Lower lobe of right lung (tissue), 2 donors: ENCODE measurements at places on chromosomes 13 and 19. TPM values are rescaled to one million over a fixed set of nuclear protein-coding genes. Genes with fewer than 3 reads are reported as not detected.

DNA sequence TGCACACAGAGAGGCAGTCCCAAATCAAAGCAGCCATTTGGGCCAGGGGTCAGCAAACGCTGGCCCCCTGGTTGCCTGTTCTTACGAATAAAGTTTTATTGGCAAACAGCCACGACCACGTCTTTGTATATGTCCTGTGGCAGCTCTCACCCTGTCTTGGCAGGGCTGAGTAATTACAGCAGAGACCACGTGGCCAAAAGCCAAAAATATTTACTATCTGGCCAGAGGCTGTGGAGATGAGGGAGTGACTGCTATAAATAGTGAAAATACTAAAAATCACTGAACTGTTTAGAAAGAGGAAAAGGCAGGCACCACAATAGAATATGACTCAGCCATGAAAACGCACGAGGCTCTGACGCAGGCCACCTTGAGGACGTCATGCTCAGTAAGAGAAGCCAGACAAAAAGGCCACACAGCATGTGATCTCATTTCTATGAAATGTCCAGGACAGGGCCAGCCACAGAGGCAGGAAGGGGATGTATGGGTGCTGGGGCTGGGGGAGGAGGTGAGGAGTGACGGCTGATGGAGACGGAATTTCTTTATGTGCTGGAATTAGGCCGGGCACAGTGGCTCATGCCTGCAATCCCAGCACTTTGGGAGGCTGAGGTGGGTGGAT is 29.4 kb downstream of the SMIM24 start:
- peaks cover 15% of the 10 kb centered on the region for H3K4me1 ChIP-seq
- DNase-seq: peak; percentile 70
- H3K4me3 ChIP-seq: no peak overlapping the region
- no peaks in the 10 kb centered on the region for H3K27me3 ChIP-seq
- peak overlapping the region; percentile 58 for H3K27ac ChIP-seq
- H3K36me3 ChIP-seq: peaks cover 97% of the 10 kb centered on the region

GRCh38 chr13:114151565-114152284 is 19.3 kb upstream of the RASA3 start:
- no peaks in the 10 kb centered on the region for H3K27me3 ChIP-seq
- DNase-seq: peak; percentile 80
- H3K27ac ChIP-seq: no peak overlapping the region
- no peaks in the 10 kb centered on the region for H3K36me3 ChIP-seq

GRCh38 chr13:73616861-73617260 is 517.3 kb downstream of the KLF12 start:
- H3K27ac ChIP-seq: no peak overlapping the region
- H3K4me3 ChIP-seq: no peak overlapping the region
- no peaks in the 10 kb centered on the region for H3K4me1 ChIP-seq
- no peaks in the 10 kb centered on the region for H3K36me3 ChIP-seq
- no peak for DNase-seq

Gene CGB8
- total RNA-seq: not detected

Gene UBL3
- 49.5 TPM for total RNA-seq

Gene GGN
- 0.59 TPM for total RNA-seq

GRCh38 chr13:63455938-63456337 is 2040.3 kb upstream of the PCDH20 start:
- H3K27ac ChIP-seq: no peak overlapping the region
- no peaks in the 10 kb centered on the region for H3K27me3 ChIP-seq
- H3K36me3 ChIP-seq: no peaks in the 10 kb centered on the region
- H3K4me3 ChIP-seq: no peak overlapping the region
- no peak for DNase-seq
- no peaks in the 10 kb centered on the region for H3K4me1 ChIP-seq

GRCh38 chr13:91146601-91147000 is 200.9 kb upstream of the MIR17HG start:
- no peak overlapping the region for H3K27ac ChIP-seq
- no peaks in the 10 kb centered on the region for H3K4me1 ChIP-seq
- no peaks in the 10 kb centered on the region for H3K36me3 ChIP-seq
- H3K4me3 ChIP-seq: no peak overlapping the region

- H3K4me1 ChIP-seq: peaks cover 7% of the 10 kb centered on the region
- H3K4me3 ChIP-seq: no peak overlapping the region
- no peak overlapping the region for H3K27ac ChIP-seq
- no peak for DNase-seq
- no peaks in the 10 kb centered on the region for H3K27me3 ChIP-seq
These were observed 7.6 kb downstream of the TMEM160 start for GRCh38 chr19:47040869-47041268.

GRCh38 chr19:38676023-38676877 is 28.8 kb downstream of the ACTN4 start:
- peaks cover 81% of the 10 kb centered on the region for H3K4me1 ChIP-seq
- peaks cover 14% of the 10 kb centered on the region for H3K36me3 ChIP-seq
- no peak overlapping the region for H3K4me3 ChIP-seq
- peak overlapping the region; percentile 73 for H3K27ac ChIP-seq
- no peak for DNase-seq

DNA sequence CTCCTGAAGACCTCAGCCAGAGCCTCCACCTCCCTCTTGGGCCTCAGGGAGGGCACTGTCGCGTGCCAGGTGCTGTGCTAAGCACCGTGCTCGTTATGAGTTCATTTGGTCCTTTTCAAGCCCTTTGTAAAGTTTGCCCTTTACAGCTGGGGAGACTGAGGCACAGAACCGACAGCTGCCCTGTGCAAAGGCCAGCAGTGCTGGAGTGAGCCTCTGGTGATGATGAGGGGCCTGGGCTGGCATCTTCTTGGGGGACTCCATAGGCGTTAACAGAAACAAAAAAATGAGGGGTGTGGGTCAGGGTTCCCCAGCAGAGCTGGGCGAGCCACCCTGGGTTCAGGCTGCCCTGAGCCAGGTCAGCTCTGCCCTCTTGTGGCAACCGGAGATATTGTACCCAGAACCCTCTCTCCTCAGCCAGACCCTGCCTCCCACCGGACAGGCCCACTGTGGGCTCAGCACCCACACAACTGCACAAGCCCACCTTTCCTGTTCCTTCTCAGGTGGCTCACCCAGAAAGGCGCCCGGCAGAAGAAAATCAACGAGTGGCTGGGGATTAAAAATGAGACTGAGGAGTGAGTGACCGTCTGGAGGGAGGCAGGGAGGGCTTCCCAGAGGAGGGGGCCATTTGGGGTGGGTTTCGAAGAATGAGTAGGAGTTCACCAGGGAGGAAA is 5.5 kb upstream of the IFI30 start:
- no peaks in the 10 kb centered on the region for H3K27me3 ChIP-seq
- no peak overlapping the region for H3K27ac ChIP-seq
- H3K4me3 ChIP-seq: no peak overlapping the region
- peaks cover 11% of the 10 kb centered on the region for H3K4me1 ChIP-seq
- peak; percentile 66 for DNase-seq

GRCh38 chr13:62626771-62627170 is 1211.1 kb upstream of the PCDH20 start:
- no peak for DNase-seq
- no peaks in the 10 kb centered on the region for H3K4me1 ChIP-seq
- no peak overlapping the region for H3K4me3 ChIP-seq
- H3K36me3 ChIP-seq: no peaks in the 10 kb centered on the region
- no peak overlapping the region for H3K27ac ChIP-seq

Gene ODAD3
- 4.3 TPM for total RNA-seq

- peaks cover 34% of the 10 kb centered on the region for H3K27me3 ChIP-seq
- H3K36me3 ChIP-seq: no peaks in the 10 kb centered on the region
- H3K27ac ChIP-seq: no peak overlapping the region
- no peak overlapping the region for H3K4me3 ChIP-seq
- DNase-seq: no peak
- H3K4me1 ChIP-seq: peaks cover 18% of the 10 kb centered on the region
These were observed 2.4 kb downstream of the APLP1 start for GRCh38 chr19:35870798-35871197.

Gene TMPRSS9
- total RNA-seq: not detected

Gene ESD
- total RNA-seq: 94.6 TPM

DNA sequence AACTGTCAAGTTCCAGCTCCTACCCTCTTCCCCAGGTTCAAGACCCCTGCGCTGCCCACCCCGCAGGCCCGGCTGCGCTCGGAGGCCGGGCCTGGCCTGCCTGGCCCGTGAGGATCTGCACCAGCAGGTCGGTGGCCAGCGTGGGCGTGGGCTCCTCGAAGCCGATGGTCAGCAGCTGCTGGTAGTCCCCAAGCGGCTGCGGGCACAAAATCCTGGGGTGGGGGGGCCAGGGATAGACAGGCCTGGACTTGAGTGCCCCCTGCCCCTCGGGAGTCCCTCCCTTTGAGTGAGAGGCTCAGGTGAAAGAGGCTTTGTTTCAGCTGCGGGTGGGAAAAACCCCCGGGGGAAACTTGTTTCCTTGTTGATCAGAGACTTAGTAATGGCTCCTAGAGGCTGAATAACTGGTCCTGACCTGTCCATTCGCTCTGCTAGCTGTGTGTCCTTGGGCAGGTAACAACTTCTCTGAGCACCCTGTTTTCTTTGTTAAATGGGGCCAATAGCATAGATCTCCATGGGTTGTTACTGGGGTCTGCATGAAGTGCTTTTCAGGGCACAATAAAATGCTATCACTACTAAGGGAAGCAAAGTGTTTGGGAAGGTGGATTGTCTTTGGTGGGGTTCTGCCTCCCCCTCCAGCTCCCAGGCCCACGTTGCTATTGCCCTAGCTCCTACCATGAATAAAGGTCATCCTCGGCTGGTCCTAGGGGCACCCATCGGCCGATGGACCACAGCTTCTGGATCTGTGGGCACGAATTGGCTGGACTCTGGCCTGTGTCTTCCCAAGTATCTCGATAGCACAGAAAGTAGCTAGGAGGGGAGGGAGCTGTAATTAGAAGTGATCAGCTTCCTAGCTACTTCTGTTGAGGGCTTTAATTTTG is 3.5 kb downstream of the C19orf67 start:
- H3K36me3 ChIP-seq: no peaks in the 10 kb centered on the region
- H3K4me1 ChIP-seq: peaks cover 24% of the 10 kb centered on the region
- peak overlapping the region; percentile 75 for H3K4me3 ChIP-seq
- no peaks in the 10 kb centered on the region for H3K27me3 ChIP-seq

DNA sequence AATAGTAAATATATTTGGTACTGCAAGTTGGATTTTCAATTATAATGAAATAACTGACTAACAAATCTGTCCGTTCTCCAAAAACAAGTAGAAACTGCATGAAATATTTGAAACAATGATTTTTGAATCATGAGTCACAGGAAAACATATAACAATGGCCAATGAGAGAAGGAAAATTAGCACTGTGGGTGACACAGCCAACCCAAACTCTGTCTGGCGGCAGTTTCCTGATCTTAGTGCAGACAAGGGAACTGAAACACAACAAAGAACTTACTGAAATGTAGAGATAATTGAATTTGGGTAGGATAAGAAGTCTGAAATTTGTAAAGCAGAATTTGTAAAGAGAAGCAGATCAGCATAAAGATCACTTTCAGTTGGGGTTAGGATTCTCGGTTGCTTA is 2743.3 kb upstream of the PCDH20 start:
- H3K4me1 ChIP-seq: no peaks in the 10 kb centered on the region
- no peak overlapping the region for H3K4me3 ChIP-seq
- no peak overlapping the region for H3K27ac ChIP-seq
- no peaks in the 10 kb centered on the region for H3K36me3 ChIP-seq

Gene ZNF284
- 2.4 TPM for total RNA-seq

Gene CLEC17A
- total RNA-seq: not detected

Gene IL12RB1
- total RNA-seq: 14.6 TPM

DNA sequence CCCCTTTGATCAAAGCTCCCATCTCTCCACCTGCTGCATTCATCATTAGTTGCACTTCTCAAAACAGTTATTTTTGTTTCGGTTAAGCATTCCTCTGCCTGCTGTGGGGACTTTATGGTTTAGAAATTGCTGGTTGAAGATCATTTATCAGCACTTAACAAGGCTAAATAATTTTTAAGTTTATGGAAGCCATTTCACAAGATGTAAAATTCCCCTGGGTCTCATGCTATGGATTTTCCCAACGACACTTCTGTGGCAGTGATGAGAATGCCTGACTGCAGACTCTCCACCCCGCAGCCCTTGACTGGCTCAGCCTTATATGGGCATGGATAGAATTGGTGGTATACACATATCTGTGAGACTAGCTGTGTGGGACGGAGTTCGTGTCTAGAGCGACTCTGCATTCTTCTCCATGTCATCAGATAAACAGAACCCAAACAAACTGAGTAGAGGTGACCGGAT is 52.8 kb downstream of the COL4A2 start:
- peak overlapping the region; percentile 38 for H3K27ac ChIP-seq
- H3K27me3 ChIP-seq: no peaks in the 10 kb centered on the region
- H3K36me3 ChIP-seq: peaks cover 6% of the 10 kb centered on the region
- H3K4me1 ChIP-seq: peaks cover 27% of the 10 kb centered on the region
- H3K4me3 ChIP-seq: no peak overlapping the region

GRCh38 chr19:7468840-7469239 is 20.0 kb downstream of the PEX11G start:
- no peak overlapping the region for H3K27ac ChIP-seq
- no peaks in the 10 kb centered on the region for H3K27me3 ChIP-seq
- H3K36me3 ChIP-seq: peaks cover 85% of the 10 kb centered on the region
- no peak overlapping the region for H3K4me3 ChIP-seq
- no peak for DNase-seq

DNA sequence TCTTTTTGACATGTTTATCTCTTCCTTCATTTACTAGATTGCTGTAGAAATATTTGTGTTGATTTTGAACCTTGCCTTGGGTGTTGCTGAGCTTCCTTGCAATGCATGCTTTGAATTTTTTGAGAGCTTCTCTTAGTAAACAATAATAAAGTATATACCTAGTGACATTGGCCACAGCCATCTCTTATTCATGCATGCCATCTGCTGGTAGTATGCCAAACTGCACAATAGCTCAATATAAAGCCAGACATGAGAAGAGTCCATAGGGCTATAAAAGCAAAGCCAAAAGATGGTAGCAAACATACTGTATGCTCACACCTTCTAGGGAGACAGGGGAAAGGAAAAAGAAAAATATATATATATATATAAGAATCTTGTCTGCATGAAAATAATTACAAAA is 18.9 kb upstream of the ZSCAN5A start:
- H3K4me1 ChIP-seq: no peaks in the 10 kb centered on the region
- no peak overlapping the region for H3K4me3 ChIP-seq

Gene CASP14
- not detected for total RNA-seq

- H3K4me3 ChIP-seq: no peak overlapping the region
- H3K4me1 ChIP-seq: no peaks in the 10 kb centered on the region
- DNase-seq: no peak
- no peak overlapping the region for H3K27ac ChIP-seq
- no peaks in the 10 kb centered on the region for H3K27me3 ChIP-seq
These were observed 7.5 kb upstream of the WDR88 start for GRCh38 chr19:33124207-33125098.

GRCh38 chr19:42023121-42023942 is 29.3 kb upstream of the ATP1A3 start:
- no peaks in the 10 kb centered on the region for H3K4me1 ChIP-seq
- no peaks in the 10 kb centered on the region for H3K27me3 ChIP-seq
- no peak overlapping the region for H3K27ac ChIP-seq
- no peaks in the 10 kb centered on the region for H3K36me3 ChIP-seq
- no peak for DNase-seq
- no peak overlapping the region for H3K4me3 ChIP-seq

- H3K36me3 ChIP-seq: no peaks in the 10 kb centered on the region
- DNase-seq: no peak
- H3K4me1 ChIP-seq: no peaks in the 10 kb centered on the region
- H3K27me3 ChIP-seq: no peaks in the 10 kb centered on the region
- no peak overlapping the region for H3K27ac ChIP-seq
These were observed 366.8 kb downstream of the SLITRK1 start for GRCh38 chr13:83515268-83516015.

Gene ADGRE2
- total RNA-seq: 19.9 TPM
